Stimulated activated CD8-positive, alpha-beta memory T cell treated with anti-CD3 and anti-CD28 coated beads, Interleukin-15, amount 100 ng/mL, for 24 hours (primary cell): ENCODE measurements at places on chromosomes 11 and 22.

- no peak for DNase-seq
These were observed 4.0 kb downstream of the SAA1 start for GRCh38 chr11:18270102-18270501.

- no peak for DNase-seq
These were observed 111.9 kb downstream of the MRTFA start for GRCh38 chr22:40524392-40525249.

- DNase-seq: no peak
These were observed 21.8 kb downstream of the PRR5 start for GRCh38 chr22:44723801-44724200.

DNA sequence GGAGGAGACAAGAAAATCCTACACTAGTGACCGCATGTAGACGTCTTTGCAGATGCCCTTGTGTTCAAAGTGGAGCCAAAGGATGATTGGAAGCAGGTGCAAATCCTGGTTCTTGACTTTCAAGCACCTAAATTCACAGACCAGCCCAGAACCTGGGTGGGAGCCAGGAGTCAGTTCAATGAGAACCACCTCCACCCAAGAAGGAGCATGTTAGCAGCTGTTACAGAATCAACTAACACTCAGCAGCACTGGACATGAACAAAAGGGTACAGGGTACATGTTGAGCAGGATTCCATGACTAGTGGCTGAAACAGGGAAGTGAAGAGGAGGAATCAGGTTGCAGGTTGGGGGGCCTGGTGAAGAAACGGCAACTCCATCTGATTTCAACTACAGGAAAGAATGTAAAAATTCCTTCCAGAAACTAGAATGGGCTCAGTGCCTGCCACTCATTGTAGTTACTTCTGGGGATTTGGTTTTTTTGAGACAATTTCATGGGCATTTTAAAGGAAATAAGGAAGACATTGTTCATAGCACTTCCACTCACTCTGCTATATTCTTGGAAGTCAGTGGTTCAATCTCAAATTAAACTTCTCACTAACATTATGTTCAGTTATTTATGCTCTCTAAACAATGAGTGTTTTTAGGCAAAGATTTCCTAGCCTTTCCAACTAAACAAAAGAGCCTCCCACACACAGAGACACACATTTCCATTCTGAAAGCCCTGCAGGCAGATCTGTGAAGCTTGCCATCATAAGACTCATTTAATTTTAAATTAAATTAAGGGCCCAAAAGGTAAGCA is 173.3 kb downstream of the CADM1 start:
- DNase-seq: no peak

DNA sequence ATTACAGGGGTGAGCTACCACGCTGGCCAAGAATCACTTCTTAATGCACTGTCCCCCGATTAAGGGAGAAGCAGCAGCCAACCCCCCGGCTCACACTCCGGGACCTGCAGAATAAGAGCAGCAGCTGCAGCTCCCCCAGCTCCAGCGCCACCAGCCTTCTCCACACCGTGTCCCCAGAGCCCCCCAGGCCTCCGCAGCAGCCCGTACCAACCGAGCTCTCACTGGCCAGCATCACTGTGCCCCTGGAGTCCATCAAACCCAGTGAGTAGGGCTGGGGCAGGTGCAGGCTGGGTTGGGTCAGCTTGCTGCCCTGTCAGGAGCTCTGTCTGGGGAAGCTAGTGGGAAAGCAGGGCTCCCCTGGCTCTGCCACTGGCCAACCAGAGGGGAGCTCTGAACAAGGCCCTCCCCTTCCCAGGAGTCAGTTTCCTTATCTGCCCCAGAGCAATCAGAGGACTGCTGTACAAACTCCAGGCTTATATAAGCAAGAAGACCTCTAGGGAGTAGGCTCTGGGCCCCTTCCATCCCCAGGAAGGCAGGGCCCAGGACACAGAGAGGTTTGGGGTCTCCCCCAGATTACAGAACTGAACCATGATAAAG is 8.5 kb upstream of the SH3BP1 start:
- no peak for DNase-seq

DNA sequence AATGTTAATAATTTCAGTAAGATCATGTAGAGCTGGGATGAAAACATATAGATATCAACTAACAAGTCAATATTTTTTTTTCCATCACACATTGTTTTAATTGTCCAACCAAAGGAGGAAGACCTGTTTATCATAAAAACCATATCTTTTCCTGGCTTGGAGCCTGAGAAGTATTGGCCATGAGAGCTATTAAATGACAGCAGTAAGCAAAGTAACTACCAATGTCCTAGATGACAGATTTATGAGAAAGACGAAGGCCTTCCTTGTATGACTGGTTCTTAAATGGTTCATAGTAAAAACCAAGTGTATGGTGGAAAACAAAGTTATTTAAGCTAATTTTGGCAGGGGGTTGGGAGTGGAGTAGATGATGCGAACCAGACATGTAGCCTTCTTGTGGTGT is 1147.1 kb upstream of the TENM4 start:
- DNase-seq: no peak

DNA sequence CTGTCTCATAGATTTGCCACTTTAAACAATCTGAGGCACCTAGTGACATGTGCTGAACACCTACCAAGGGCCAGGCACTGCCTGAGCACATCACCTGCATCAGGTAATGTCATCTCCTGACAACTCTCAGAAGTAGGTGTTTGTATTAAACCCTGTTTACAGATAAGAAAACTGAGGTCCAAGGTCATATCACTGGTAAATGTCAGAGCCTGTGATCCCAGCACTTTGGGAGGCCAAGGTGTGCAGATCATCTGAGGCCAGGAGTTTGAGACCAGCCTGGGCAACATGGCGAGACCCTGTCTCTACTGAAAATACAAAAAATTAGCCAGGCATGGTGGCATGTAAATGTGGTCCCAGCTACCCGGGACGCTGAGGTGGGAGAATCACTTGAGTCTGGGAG is 39.1 kb upstream of the ACCSL start:
- no peak for DNase-seq

DNA sequence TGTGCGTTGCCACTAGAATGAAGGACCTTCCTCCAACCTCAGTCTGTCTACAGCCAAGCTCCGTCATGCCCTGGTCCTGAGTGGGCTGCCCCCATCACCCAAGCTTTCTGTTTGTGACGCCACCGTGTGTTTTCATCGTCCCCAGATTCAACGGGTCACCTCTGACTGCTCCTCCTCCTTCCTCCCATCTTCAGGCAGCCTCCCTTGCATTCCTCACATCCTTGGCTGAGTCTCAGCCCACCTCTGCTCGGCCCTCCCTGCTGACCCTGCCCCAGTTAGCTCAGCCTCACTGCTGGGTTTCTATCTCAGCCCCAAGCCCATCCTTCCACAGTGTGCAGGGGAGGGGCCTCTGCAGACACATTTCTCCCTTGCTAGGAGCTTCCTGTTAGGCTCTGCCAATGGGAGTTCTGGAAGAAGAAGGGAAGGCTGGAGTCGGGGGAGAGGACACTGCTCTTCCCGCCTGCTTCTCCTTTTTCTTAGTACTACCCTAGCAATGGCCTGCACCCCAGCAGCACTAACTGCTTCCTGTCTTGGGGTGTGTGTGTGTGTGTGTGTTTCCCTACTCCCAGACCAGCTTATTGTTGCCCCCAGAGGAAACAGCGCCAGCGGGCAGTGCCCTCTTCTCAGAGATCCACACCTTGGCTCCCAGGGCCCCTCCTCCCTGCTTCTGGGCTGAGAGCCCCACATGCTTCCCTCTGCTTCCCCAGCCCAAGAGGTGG is 5.2 kb downstream of the IFT27 start:
- DNase-seq: no peak

DNA sequence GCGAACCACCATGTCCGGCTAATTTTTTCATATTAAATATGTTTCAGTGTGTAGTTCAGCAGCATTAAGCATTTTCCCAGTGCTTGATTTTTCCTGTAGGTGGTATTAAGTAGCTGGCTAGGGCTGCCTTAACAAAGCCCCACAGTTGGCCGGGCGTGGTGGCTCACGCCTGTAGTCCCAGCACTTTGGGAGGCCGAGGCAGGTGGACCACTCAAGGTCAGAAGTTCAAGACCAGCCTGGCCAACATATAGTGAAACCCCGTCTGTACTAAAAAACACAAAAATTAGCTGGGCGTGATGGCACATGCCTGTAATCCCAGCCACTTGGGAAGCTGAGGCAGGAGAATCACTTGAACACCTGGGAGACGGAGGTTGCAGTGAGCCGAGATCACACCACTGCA is 33.5 kb upstream of the TOLLIP start:
- no peak for DNase-seq

DNA sequence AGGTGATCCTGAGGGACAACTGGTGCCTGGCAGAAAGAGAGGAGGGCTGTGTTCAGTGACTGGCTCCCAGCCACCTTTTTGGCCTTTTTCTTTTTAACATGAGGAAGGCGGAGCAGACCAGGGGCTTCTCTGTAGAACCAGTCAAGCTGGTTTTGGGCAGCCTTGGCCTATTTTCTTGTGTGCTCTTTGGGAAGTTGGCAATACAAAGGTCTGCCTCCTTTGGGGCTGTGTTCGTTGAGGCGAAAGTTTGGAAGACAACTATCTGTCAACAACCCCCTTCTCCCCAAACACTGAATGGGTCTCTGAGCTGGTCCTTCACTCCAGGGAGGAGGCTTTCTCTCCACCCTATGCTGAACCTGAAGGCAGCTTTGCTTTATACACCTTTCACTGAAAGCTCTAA is 8.5 kb downstream of the MARK2 start:
- no peak for DNase-seq

GRCh38 chr22:19772673-19773469 is 12.3 kb downstream of the TBX1 start:
- DNase-seq: no peak

DNA sequence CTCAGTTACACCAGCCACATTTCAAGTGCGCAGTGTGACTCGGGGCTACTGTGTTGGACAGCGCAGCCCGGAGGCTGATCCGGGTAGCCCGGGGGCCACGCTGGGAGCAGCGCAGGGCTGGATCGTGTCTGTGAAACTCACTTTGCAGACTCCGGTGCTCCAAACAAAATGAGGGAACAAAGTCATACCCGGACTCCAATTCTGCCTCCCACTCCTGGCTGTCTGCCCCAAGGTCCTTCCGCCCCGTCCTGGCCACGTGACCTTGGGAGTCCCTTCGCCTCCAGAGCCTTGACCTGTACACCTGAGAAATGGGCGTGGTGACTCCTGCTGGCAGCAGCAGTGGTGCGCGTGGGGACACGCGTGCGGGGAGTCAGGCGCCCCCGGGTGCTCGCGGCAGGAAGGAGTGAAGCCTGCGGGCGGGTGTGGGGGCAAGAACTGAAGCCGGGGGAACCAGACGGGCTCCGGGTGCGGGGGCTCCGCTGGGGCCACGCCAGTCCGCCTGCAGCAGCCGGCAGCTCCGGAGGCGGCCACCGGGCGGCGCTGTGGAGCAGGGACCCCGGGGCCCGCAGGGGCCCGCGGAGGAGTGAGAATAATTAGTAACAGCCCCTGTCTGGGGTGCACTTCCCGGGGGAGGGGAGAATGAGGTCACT is 42.4 kb downstream of the KCNJ4 start:
- DNase-seq: peak; percentile 26

GRCh38 chr11:76153571-76153923 is 52.8 kb downstream of the WNT11 start:
- DNase-seq: no peak

DNA sequence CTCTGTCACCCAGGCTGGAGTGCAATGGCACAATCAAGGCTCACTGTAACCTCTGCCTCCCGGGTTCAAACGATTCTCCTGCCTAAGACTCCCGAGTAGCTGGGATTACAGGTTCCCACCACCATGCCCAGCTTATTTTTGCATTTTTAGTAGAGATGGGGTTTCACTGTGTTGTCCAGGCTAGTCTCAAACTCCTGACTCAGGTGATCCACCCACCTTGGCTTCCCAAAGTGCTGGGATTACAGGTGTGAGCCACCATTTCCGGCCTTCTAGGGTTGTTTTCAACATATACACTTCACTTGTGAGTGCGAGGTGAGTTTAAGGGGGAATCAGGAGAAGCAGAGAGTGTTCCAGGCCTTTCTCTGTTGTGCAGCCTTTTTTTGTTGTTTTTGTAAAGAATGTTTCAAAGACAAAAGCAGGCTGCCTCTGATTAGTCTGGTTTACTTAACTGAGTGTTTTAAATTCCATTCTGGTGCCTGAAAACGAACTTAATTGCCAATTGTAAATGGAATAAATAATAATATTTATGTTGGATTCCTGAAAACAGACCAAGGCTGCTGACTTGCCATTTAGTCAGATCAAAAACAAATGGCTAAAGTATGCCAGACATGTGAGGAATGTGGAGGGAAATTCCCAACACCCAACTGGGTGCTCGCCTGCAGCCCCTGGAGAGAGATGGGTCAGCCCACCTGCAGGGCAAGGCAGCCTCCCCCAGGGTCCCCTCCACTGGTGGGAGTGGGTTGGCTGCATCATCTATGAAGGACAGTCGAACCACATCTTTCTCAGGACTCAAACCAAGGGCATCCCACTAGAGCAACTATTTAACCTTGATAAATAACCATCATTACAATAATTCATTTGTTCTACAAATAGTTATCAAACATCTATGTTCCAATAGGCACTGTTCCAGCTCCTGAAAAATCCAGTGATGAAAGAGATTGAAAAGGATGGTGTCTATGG is 4.6 kb upstream of the RANGAP1 start:
- no peak for DNase-seq

GRCh38 chr22:20022978-20023613 is 2.2 kb downstream of the TANGO2 start:
- no peak for DNase-seq
